ENCODE measurements at places on chromosomes 7 and 10.

GRCh38 chr7:80785961-80786536 lies 132.8 kb downstream of the SEMA3C start:
- DNase-seq: no peak

GRCh38 chr7:68752485-68753178 lies 845.6 kb upstream of the AUTS2 start:
- no peak for DNase-seq

DNA sequence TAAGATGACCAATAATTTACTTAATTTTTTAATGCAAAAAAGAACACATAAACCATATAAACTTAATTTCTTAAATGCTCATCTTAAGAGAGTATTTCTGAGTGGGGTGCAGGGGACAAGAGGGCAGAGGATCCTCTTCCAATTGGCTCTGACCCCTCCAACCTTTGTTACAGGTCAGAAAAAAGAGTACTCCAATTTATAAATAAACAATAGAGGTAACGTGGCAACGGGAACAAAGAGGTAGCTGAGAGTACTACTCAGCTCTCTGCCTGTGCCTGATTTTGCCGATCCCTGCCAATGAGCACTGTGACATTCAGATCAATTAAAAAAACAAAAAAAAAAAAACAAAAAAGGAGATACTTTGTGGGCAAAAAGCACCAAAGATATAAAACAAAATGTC lies 307.9 kb downstream of the PARD3 start:
- no peak for DNase-seq

DNA sequence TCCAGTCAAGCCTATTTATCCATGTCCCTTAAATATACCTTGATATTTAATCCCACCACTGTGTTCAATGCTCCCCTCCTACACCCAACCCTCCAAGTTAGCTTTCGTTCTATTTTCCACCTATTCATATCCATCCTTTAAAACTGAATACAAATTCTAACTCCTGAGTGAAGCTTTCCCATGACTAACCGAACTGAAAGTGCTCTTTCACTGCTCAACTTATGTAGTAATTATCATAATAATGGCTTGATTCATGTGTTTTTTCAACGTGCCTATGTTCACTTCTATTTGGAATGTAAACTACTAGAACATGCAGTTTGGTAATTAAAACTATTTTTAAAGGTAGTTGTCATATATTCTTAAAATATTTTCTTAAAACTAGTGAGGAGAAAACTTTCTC lies 58.0 kb downstream of the NDUFB2 start:
- DNase-seq: no peak

DNA sequence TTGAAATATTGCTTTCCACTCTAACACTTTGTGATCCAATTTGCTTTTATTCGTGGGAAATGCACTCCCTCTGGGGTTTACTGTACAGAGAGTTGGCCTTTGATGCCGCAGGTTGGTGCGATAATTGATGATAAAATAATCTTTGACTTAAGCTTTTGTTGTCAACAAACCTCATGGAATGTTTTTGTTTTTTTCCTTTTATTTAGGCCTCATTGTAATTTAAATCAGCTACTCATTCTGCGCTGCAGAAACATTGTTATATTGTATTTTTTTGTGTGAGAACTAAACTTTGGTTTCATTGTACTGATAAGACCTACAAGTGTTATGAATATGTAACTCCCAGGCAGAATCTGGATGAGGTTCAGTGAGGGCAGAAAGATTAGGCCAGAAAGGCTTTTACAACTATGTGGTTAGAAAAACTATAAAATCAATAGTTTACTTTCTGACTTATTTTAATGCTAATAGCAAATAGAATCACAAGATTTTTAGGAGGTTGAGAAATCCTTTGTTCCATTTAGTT lies 76.8 kb upstream of the POM121L12 start:
- DNase-seq: no peak

- no peak for DNase-seq
These were observed 10.2 kb upstream of the ADO start for GRCh38 chr10:62794306-62794705.

DNA sequence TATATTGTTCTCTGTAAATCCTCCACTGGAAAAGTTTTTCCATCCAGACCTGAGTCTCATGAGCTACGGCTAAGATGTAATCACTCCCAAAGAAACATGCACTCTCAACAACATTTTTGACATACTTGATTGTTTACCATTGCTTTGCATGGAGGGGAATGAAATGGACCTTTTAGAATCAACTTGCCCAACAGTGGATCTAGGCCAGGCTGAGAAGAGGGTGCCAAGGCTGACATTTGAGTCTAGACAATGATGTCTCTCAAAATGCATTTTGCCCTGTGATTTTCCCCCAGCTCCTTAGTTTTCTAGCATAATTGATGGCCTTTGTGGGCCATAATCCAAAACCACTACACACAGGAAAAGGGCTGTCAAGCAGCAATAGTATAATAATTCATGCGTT lies 297.9 kb upstream of the KLF6 start:
- DNase-seq: no peak

Data from stimulated activated CD4-positive, alpha-beta T cell treated with anti-CD3 and anti-CD28 coated beads, Interleukin-4, amount 100 ng/mL, for 4 hours (primary cell).